ENCODE measurements at places on chromosomes 5 and 9.
A peak's percentile ranks its signal among the peaks of the same experiment; 100 is the strongest.

DNA sequence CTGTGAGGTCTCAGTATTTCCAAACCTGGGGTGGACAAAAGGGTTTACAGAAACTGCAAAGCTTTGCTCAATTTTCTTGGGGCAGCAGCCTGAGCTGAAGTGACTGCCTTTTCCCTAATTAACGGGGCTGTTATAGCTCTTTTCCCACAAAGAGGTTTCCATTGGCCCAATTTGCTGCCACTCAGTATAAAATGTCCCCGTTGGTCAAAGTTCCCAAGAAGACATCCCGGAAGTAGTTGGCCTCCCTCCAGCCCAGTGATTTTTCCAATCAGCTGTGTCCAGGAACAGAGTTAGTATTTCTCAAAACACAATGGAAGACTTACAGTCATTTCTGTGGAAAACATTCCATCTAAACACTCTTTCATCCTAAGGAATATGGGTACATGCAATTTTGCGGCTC lies 643.6 kb downstream of the ACTL7B start:
- H3K27me3 ChIP-seq = no peaks in the 10 kb centered on the region
- H3K4me1 ChIP-seq = peaks cover 9% of the 10 kb centered on the region
- H3K4me3 ChIP-seq = no peak overlapping the region

- H3K27ac ChIP-seq = no peak overlapping the region
- no peak for DNase-seq
- H3K4me1 ChIP-seq = peaks cover 5% of the 10 kb centered on the region
- no peaks in the 10 kb centered on the region for H3K36me3 ChIP-seq
- no peaks in the 10 kb centered on the region for H3K27me3 ChIP-seq
Observed at GRCh38 chr9:76153902-76154629, 240.2 kb downstream of the RFK start.

GRCh38 chr9:37540634-37541033 lies 35.5 kb downstream of the FBXO10 start:
- DNase-seq = no peak
- no peak overlapping the region for H3K4me3 ChIP-seq
- peaks cover under 1% of the 10 kb centered on the region for H3K4me1 ChIP-seq

DNA sequence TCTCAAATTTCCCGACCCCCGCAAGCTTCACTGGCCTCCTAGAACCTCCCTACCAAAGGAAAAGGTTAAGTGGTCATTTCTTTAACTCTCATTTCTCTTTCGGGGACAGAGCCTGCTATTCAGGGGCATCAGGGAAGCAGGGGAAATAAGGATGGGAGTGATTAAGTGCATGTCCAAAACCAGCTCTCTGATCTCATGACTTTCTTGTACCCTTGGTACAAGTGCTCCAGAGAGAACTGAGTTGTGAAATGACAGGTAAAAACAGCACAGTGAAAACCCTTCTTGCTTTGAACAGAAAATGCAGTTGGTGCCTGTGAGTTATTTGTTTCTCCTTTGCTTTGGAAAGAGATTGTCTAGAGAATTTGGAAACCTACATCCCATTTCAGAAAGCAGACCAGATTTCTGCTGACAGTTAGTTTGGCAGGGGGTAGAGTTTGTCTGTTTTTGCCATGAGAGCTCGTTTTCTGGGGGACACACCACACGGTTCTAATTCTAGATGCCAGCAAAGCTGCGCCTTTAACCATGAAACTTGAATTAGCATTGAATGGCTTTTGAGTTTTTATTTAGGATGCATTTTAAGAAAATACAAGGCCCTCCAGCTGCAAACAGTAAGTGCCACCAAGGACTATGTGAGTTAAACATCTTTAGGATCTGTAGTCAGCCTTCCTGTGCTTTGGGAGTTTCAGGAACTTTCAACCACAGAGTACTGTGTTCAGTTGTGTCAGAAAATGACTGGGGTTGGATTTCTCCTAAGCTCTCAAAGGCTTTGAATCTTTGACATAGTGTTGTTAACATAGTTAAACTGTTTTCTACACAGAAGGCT lies 161.7 kb upstream of the LHFPL2 start:
- peaks cover 20% of the 10 kb centered on the region for H3K4me1 ChIP-seq
- DNase-seq = no peak
- no peaks in the 10 kb centered on the region for H3K27me3 ChIP-seq
- H3K27ac ChIP-seq = no peak overlapping the region
- H3K36me3 ChIP-seq = no peaks in the 10 kb centered on the region
- H3K4me3 ChIP-seq = no peak overlapping the region

GRCh38 chr5:42992088-42992879 lies 47.8 kb downstream of the ANXA2R start:
- H3K36me3 ChIP-seq = no peaks in the 10 kb centered on the region
- peak; percentile 79 for DNase-seq
- H3K4me1 ChIP-seq = no peaks in the 10 kb centered on the region
- H3K4me3 ChIP-seq = peak overlapping the region; percentile 48
- H3K27me3 ChIP-seq = peaks cover 100% of the 10 kb centered on the region
- no peak overlapping the region for H3K27ac ChIP-seq

- H3K27me3 ChIP-seq = no peaks in the 10 kb centered on the region
- no peaks in the 10 kb centered on the region for H3K36me3 ChIP-seq
- DNase-seq = no peak
- no peak overlapping the region for H3K4me3 ChIP-seq
- no peaks in the 10 kb centered on the region for H3K4me1 ChIP-seq
Observed at GRCh38 chr5:7756453-7756852, 94.5 kb downstream of the CFAP90 start.

DNA sequence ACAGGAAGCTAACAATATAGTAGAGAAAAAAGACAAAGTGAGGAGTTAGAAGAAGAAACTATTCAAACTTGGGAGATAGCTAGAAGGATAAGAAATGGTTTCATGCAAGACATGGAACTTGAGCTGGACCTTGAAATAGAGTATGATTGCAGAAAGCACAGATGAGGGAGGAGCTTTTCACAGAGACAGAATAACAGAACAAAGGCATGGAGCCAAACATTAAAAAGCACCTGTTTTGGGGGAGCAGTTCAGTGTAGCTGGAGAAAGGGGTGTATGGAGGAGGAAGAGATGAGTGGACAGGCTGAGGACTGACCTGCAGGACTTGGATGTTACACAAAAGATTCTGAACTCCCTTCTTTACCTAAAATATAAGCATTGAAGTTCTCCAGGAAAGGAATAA lies 25.2 kb downstream of the DTWD2 start:
- no peaks in the 10 kb centered on the region for H3K4me1 ChIP-seq
- DNase-seq = no peak
- no peaks in the 10 kb centered on the region for H3K36me3 ChIP-seq
- no peak overlapping the region for H3K27ac ChIP-seq
